GM23248 (cell line): ENCODE measurements at places on chromosomes 7 and 10. TPM values are rescaled to one million over a fixed set of nuclear protein-coding genes. Genes with fewer than 3 reads are reported as not detected.

DNA sequence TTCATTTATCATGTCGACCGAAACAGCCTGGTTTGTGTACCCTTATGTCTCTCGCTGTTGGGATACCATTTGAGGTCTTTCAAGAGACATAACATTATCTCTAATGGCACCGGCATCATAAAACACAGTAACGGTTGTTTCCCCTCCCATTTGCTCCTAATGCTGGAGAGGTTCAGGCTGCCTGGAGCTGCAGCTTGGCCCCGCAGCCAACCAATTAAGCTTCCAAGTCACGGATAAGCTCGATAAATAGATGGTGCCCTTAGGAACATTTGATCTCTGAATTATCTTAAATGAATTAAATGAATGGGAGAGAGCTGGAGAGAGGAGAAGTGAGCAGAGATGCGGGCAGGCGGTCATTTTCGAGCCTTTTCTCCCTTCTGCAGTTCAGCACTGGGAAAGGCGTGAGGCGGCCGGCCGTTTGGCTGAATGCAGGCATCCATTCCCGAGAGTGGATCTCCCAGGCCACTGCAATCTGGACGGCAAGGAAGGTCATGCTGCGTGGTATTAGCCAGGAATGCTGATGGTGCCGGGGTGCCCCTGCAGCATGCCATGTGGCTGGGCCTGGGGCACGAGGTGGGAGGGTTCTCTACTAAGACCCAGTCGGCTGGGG is 12.6 kb downstream of the CPA4 start:
- no peak overlapping the region for H3K4me3 ChIP-seq
- no peak for DNase-seq
- no peak overlapping the region for H3K27ac ChIP-seq
- H3K36me3 ChIP-seq, result no peaks in the 10 kb centered on the region

GRCh38 chr10:54985732-54986131 is 184.7 kb upstream of the PCDH15 start:
- H3K27me3 ChIP-seq, result no peaks in the 10 kb centered on the region
- H3K27ac ChIP-seq, result no peak overlapping the region
- DNase-seq, result peak; percentile 49

DNA sequence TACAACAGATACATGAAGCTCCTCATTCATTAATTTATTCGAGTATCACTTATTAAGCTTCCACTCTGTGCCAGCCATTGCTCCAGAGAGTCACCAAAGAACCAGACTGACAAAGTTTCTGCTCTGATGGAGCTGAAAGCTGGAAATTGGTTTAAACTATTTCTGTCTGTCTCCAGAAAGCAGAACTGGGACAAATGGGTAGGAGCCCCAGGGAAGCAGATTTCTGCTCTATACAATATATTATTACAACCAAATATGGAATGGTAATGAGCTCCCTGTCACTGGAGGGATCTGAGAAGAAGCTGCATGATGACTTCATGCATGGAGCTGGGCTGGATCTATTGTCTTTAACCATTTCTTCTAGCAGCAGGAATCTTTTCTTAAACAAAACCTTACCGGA is 165.4 kb upstream of the ADO start:
- DNase-seq, result no peak
- peaks cover 26% of the 10 kb centered on the region for H3K4me1 ChIP-seq
- H3K36me3 ChIP-seq, result no peaks in the 10 kb centered on the region
- H3K4me3 ChIP-seq, result no peak overlapping the region
- no peaks in the 10 kb centered on the region for H3K27me3 ChIP-seq

- no peak overlapping the region for H3K27ac ChIP-seq
- no peak for DNase-seq
- no peaks in the 10 kb centered on the region for H3K4me1 ChIP-seq
These were observed 92.9 kb upstream of the ADAM12 start for GRCh38 chr10:126481181-126481580.

- H3K27me3 ChIP-seq, result 0 out of 2 replicates have a peak, but pooled peaks cover 7% of the 10 kb centered on the region
- H3K36me3 ChIP-seq, result no peaks in the 10 kb centered on the region
- H3K27ac ChIP-seq, result peak overlapping the region; percentile 47
- H3K4me1 ChIP-seq, result peaks cover 16% of the 10 kb centered on the region
- DNase-seq, result peak; percentile 90
- peak overlapping the region; percentile 84 for H3K4me3 ChIP-seq
These were observed 170.2 kb downstream of the FAM107B start for GRCh38 chr10:14604181-14605142.

- peak overlapping the region; percentile 85 for H3K27ac ChIP-seq
- H3K4me1 ChIP-seq, result peaks cover 33% of the 10 kb centered on the region
- no peaks in the 10 kb centered on the region for H3K27me3 ChIP-seq
These were observed 70.9 kb upstream of the COL1A2 start for GRCh38 chr7:94323844-94324243.

DNA sequence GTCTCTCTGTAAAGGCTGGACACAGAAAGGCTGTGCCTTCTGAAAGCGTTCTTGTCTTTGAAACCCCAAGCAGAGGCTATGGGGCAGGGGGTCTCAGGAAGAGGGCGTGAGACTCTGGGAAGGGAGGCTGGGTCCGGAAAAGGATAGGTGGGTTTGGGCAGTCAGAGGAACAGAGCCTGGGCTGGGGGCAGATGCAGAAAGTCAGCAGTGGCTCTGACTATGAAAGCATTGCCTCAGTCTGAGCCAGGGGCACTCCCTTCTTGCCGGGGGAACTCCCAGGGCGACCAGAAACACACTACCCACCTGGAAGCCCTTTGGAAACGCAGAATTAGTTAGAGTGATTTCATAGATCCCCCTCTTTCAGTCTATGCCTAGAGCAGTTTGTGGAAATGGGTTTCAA is 72.0 kb downstream of the VWA2 start:
- H3K4me3 ChIP-seq, result no peak overlapping the region
- DNase-seq, result no peak
- H3K4me1 ChIP-seq, result peaks cover 17% of the 10 kb centered on the region
- no peak overlapping the region for H3K27ac ChIP-seq
- H3K36me3 ChIP-seq, result no peaks in the 10 kb centered on the region
- 0 out of 2 replicates have a peak, but pooled peaks cover 7% of the 10 kb centered on the region for H3K27me3 ChIP-seq

GRCh38 chr7:84549409-84549808 is 354.8 kb upstream of the SEMA3A start:
- no peaks in the 10 kb centered on the region for H3K36me3 ChIP-seq
- H3K27me3 ChIP-seq, result no peaks in the 10 kb centered on the region
- H3K4me1 ChIP-seq, result peaks cover 29% of the 10 kb centered on the region
- no peak overlapping the region for H3K27ac ChIP-seq
- H3K4me3 ChIP-seq, result no peak overlapping the region

- H3K27ac ChIP-seq, result no peak overlapping the region
- H3K4me3 ChIP-seq, result no peak overlapping the region
- peaks cover 50% of the 10 kb centered on the region for H3K27me3 ChIP-seq
These were observed 3.4 kb downstream of the PRKAG2 start for GRCh38 chr7:151873402-151873965.

- H3K4me1 ChIP-seq, result peaks cover 46% of the 10 kb centered on the region
- H3K4me3 ChIP-seq, result no peak overlapping the region
- no peak overlapping the region; the same call in 1 of the 2 replicates for H3K27ac ChIP-seq
These were observed 46.2 kb upstream of the OSBPL3 start for GRCh38 chr7:25026156-25026555.

GRCh38 chr7:130154501-130155317 is 50.5 kb downstream of the TMEM209 start:
- DNase-seq, result no peak
- H3K4me1 ChIP-seq, result no peaks in the 10 kb centered on the region
- no peaks in the 10 kb centered on the region for H3K36me3 ChIP-seq
- no peak overlapping the region for H3K4me3 ChIP-seq
- no peak overlapping the region for H3K27ac ChIP-seq

DNA sequence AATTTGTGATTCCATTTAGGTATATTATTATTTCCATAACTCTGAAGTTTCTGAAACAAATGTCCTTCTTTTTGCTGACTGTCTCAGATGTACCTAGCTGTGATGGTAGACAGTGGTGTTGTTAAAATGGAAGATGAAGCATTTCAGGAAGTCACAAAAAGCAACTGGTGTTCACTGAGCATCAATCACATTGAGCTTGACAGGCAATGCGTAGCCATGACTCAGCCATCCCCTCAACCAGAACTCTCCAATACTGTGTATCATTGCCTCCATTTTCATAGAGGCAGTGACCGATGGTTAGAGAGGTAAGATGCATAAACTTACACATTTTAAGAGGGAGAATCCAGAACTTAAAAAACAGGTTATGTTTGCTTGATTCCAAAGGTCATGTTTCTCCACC is 434.0 kb downstream of the INHBA start:
- H3K27me3 ChIP-seq, result no peaks in the 10 kb centered on the region
- H3K4me3 ChIP-seq, result no peak overlapping the region
- no peak for DNase-seq
- no peaks in the 10 kb centered on the region for H3K4me1 ChIP-seq
- H3K27ac ChIP-seq, result no peak overlapping the region

DNA sequence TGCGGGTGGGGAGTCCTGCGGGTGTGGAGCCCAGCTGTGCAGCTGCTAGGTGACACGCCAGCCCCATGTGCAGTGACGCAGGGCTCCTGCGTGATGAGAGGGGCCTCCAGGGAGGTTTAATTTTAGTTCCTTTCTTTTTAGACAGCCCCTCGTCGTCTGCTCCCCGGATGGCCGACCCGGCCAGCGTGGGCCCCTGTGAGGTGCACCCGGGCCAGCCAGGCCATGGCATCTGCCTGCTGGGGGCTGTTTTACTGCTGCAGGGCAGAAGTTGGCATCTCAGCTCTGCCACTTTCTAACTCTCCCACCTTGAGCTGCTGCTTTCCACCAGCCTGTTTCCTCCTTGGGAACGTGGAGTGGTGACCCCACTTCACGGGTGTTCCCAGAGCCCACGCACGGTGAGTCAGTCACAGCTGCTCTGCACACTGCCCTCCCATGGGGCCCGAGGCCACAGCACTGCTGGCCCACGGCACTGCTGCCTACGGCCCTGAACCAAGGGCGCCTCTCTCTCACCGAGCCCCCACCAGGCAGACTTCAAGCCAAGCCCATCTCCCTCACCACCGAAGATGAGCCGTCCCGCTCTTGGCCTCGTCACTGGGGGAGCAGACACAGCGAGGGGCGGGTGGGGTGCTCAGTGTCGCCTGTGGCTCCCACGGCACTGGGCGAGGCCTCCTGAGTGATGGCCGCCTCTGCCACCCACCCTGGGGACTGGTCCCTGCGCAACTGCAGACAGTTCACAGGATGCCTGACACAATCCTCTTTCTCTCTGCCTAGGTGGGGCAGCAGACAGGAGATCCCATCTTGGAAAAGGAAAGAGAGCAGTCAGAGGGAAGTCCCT is 21.3 kb downstream of the CYP2W1 start:
- H3K4me1 ChIP-seq, result no peaks in the 10 kb centered on the region
- no peak overlapping the region for H3K4me3 ChIP-seq
- H3K27me3 ChIP-seq, result no peaks in the 10 kb centered on the region
- H3K36me3 ChIP-seq, result no peaks in the 10 kb centered on the region
- no peak overlapping the region for H3K27ac ChIP-seq

GRCh38 chr10:88730864-88731263 is 24.8 kb downstream of the LIPK start:
- H3K27ac ChIP-seq, result no peak overlapping the region
- no peak for DNase-seq
- peaks cover 7% of the 10 kb centered on the region for H3K4me1 ChIP-seq

- DNase-seq, result no peak
- no peaks in the 10 kb centered on the region for H3K4me1 ChIP-seq
- no peak overlapping the region for H3K27ac ChIP-seq
- peaks cover 72% of the 10 kb centered on the region for H3K27me3 ChIP-seq
- H3K36me3 ChIP-seq, result no peaks in the 10 kb centered on the region
- H3K4me3 ChIP-seq, result no peak overlapping the region
These were observed 688 bp upstream of the FOXL3 start for GRCh38 chr7:289209-289755.

- no peak overlapping the region for H3K4me3 ChIP-seq
- DNase-seq, result peak; percentile 69
- H3K27me3 ChIP-seq, result no peaks in the 10 kb centered on the region
- no peaks in the 10 kb centered on the region for H3K4me1 ChIP-seq
- H3K36me3 ChIP-seq, result no peaks in the 10 kb centered on the region
- no peak overlapping the region for H3K27ac ChIP-seq
These were observed 28.1 kb upstream of the PLXDC2 start for GRCh38 chr10:19788075-19788686.

DNA sequence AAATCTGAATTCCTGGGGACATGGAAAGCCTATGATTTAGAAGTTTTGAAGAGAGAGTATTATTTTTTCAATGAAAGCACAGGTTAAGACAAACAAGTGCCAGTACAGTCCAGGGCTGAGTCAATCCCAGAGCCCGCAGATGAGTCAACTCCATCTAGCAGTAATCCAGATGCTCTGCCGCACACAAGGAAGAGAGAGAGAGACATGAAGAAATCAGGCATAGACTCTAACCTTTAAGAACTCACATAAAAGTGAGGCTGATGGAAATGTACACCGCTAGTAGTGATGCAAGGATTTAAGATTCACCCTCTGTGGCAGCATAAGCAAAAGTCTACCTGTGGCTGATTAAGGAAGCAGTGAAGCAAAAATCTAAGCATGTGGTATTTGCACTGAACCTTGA is 651.5 kb downstream of the TNS3 start:
- H3K27me3 ChIP-seq, result no peaks in the 10 kb centered on the region
- H3K36me3 ChIP-seq, result no peaks in the 10 kb centered on the region
- H3K4me3 ChIP-seq, result no peak overlapping the region
- peaks cover 60% of the 10 kb centered on the region for H3K4me1 ChIP-seq
- H3K27ac ChIP-seq, result peak overlapping the region; percentile 52

DNA sequence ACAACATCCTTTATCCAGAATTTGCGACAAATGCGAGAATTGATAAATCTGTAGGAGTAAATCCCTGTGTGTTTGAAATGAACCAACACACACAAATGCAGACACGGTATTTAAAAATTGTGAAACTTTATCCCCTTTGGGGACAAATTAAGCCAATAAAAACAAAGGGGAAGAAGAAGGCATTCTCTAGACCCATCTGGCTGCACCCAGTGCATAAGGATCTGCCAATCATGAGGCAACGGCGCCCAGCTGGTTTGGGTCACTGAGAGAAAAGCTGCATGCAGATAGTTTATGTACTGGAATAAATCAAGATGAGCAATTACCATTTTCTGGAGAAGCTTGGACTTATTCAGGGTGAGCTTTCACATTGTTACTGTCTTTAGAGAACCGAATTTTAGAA is 45.7 kb downstream of the VAX1 start:
- DNase-seq, result no peak
- H3K27me3 ChIP-seq, result peaks cover 10% of the 10 kb centered on the region
- H3K4me1 ChIP-seq, result no peaks in the 10 kb centered on the region
- no peaks in the 10 kb centered on the region for H3K36me3 ChIP-seq

CHAT gene
- polyA plus RNA-seq, result not detected in 2 replicates

STK31 gene
- polyA plus RNA-seq, result not detected in 2 replicates

SHTN1 gene
- 3.2 and 3.5 TPM in 2 replicates for polyA plus RNA-seq

VWA2 gene
- polyA plus RNA-seq, result not detected in 2 replicates
